Colonic mucosa (tissue), 4 donors: ENCODE measurements at places on chromosomes 1 and 21. TPM values are rescaled to one million over a fixed set of nuclear protein-coding genes. Genes with fewer than 3 reads are reported as not detected.

GRCh38 chr1:40004857-40005256 is 35.7 kb upstream of the CAP1 start:
- DNase-seq: no peak

DNA sequence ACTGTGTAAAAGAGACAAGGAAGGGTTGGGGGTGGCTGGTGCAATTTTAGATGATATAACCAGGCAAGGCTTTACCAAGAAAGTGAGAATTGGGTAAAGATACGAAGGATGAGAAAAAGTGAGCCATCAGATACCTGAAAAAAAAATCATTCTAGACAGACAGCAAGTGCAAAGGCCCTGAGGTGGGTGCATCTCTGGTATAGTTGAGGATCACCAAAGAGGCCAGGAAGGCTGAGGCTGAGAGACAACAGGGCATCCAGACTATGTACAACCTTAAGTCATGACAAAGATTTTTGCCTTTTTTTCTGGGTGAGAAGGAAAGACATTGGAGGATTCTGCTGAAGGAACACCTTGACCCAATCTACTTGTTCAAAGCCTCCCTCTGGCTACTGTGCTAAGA is 29.9 kb downstream of the RXRG start:
- DNase-seq: no peak

GRCh38 chr21:29343519-29343918 is 44.8 kb downstream of the BACH1 start:
- DNase-seq: no peak

DNA sequence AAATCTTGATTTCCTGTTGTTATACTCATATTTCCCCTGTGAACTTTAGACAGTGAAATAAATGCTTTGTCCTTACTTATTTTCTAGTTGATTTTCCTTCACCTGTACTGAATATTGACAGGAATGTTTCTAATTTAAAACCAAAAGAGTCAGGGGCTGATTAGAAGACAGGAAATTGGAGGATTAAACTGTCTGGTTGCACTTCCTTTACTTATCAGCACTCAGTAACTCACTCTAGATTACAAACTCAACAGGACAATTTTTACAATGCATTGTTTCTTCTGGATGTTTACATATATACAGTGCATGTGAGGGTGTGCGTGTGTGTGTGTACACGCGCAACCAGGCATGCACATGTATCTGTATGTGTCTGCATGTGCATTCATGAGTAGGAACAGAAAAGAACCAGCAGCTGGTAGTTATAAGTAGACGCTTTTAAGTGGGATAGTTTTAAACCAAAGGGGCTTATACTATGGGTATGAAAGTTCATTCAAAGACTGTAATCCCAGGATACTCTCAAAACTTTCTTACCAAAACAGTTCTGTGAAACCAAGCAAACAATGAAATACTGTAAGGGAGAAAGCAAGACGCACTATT is 212.0 kb upstream of the NFIA start:
- no peak for DNase-seq

DNA sequence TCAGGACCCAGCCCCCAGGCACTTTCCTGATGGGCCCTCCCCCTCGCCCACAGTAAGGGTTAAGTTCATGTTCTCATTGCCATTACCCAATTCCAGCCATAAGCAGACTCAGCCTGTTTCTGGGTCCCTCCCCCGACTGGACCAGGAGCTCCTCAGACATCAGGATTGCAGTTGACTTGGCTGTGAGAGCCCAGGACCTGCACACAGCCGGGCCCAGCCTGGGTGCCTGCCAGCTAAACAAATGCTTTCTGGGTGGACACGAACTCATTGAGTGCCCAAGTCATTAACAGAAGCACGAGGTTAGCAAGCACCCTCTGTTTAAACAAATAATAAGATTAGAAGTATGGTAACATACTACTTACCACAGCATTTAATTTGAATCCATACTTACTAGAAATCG is 147.9 kb upstream of the POU3F1 start:
- no peak for DNase-seq

- DNase-seq: no peak
Measured at GRCh38 chr1:200174525-200175295, 147.2 kb downstream of the NR5A2 start.

DNA sequence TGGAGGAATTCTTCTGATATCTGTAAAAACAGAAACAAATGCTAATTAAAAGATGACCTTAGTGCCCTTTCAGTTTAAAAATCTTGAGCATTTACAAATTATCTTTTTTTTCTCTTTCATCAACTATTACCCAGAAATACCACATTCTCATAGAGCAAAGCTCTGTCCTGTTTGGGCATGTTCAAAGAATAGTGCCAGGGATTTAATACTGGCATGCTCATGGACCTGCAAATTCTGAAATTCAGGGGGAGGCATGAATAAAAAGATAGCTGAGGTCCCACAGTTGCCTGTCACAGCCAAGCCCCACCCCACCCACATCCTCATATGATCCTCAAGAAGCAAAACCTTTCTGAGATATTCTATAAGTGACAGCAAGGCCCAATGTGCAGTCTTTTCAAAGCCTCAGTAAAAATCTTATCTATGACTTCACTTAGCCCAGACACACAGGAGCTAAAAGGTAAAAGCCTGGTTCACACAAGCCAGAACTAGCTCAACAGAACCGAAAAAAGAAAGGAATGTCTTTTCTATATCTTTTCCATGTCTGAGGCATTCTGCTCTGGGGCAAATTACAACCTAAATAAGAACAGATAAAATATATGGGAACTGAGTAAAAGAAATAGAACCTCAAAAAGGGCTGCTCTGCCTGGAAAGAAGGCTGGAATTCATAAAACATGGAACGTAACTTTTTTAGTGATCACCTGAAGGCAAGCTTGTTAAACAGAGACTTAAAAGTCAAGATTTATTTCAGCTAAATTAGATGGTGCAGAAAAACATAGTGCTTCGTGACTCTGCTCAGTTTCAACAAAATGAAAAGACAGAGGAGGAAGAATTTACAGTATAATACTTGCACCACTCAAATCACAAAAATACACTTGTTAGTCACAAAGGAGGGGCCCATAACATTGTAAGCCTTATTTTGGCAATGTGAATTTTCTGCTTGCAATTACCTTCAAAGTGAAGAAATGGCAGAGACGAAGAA is 11.0 kb downstream of the WLS start:
- no peak for DNase-seq

DNA sequence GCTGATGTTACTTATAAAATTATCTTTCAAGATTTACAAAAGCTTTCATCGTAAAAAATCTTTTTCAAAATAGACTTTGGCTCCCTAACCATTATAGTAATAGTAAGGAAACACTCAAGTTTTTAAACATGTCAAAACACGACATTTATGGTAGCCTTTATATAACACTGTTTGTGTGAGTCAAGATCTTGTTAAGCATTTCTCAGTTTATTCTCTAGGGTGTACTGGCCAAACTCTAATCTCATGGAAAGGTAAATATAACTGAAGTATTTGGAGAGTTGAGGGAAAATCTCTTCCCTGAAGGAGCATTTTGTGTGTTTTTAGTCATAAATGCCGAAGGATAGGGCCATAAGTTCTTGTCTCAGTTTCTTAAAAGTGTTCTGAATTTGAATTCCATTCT is 790.9 kb upstream of the NCAM2 start:
- no peak for DNase-seq

DNA sequence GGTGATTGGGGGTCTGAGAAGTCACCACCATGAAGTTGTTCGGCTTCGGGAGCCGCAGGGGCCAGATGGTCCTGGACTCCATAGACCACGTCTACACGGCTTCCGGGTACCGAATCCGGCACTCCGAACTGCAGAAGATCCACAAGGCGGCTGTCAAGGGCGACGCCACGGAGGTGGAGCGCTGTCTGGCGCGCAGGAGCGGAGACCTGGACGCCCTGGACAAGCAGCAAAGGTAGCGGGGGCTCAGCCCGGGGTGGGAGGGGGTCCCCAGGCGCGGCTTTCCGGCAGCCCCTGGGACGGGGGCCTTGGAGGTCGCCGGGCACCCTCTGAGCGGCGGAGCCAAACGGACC is 146.5 kb downstream of the LIPI start:
- DNase-seq: no peak

DNA sequence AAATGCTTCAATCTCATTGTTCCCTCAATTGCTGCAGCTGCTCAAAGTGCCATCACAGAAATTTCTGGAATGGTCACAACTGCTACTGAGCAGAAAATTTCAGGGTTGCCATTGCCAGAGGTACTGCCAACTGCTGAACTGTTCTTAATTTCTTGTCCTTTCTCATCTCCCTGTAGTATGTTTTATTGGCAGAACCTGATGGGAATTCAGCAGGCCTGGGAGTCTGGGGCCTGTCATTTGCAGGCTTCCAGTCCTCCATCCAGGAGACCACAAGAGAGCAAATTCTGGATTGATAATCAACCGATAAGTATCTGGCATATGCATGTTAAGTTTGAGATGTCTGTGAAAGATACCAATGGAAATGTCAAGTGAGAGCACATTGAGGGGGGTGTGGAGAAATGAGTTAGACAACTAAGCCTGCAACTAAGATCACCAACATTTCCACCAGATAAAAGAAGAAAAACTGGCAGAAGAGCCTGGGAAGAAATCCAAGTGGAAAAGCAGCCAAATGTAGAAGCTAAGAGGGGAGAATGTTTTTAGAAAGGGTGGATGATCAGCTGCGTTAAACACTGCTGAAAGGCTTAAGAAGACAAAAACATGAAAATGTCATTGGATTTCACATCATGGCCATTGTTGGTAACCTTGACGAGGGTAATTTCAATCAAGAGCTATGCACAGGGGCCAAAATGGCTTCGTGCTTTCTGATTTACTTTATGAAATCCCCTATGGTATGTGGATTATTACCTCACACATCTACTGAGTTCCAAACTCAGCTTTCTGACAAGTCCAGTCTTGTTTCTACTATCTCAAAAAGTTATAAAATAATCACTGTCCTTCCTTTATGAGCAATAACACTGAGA is 648.1 kb downstream of the PLPP3 start:
- no peak for DNase-seq

DNA sequence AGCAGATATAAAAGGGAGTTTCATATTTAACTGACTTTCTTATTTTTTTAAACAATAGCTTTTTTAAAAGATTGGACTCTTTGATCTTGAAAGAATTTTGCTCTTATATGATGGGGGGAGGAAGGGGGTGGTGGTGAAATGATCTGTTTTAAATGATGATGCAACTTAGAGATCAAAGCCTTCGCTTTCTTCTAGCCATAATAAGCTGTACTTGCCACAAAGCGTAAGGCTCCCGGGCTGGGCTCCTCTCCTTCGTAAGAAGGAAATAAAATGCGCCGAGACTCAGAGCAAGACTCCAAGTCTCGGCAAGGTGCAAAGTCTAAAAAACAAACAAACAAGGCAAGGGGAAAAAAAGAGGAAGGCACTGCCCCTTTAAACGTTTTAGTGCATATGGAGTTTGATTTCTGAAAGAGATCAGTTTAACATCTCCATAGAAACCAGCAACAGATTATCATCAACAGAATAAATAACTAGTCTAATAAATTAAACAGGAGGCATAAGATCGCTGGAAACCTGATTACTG is 3.3 kb downstream of the CASZ1 start:
- peak; percentile 78 for DNase-seq

DNA sequence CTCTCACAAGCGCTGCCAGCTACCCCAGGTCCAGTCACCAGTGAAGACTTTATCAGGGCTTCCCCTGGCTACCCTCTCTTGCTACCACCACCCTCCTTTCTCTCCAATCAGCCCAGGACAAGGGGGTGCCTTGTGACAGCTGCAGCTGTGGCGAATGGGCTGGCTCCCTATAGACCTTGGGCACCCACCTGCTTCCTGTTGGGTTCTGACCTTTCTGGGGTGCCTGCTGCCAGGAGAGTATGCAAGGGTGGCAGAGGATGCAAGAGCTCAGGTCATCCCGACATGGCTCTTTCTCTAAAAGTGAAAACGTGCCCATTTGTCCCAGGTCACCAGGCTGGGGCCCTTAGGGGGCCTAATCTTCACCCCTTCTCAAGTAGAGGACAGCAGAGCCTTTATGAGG is 6.6 kb downstream of the KLHDC8A start:
- DNase-seq: no peak

- DNase-seq: peak; percentile 88
Measured at GRCh38 chr1:180269645-180270529, 39.8 kb downstream of the LHX4 start.

- no peak for DNase-seq
Measured at GRCh38 chr1:99591886-99592285, 54.0 kb upstream of the PALMD start.

DNA sequence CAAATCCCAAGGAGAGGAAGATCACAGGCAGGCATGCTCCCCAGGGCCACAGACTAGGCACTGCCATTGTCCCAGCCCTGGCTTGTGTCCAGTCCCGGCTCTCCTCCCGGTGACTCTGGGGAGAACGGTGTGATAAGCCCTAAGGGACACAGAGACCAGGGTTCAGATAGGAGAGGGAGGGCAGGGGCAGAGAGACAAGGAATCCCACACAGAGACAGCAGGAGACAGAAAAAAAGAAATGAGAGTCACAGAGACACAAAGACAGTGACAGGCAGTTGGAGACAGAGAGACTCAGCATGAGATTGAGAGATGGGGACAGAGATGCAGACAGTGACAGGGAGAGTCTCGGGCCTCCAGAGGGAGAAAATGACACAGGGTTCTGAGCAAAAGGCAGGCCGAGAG is 361 bp downstream of the INSRR start:
- DNase-seq: no peak

DNA sequence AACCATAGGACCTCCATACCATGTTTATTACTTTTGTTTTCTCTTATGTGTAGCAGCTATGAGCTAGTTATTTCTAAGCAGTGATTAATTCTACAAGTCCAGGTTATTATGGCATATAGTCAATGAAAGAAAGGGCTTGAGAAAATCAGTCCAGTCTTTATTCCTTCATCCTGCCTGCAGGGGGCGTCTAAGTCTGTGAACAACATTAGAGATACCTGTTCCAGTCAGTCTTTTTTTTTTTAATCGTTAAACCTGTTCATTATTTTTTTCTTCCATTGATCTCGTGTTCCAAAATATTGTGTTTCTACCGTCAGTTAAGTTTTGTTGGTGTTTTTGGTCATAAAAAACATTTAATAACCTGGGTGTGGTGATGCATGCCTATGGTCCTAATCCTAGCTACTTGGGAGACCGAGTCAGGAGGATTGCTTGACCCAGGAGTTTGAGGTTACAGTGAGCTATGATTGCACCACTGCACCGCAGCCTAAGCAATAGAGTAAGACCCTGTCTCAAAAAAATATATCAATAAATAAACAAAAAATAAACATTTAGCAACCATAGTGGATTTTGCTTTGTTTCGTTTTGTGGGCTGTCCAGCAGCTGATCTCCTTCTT is 29.4 kb upstream of the CD2 start:
- DNase-seq: peak; percentile 78

- DNase-seq: peak; percentile 77
Measured at GRCh38 chr1:33094971-33095604, 14.1 kb downstream of the AZIN2 start.

DNA sequence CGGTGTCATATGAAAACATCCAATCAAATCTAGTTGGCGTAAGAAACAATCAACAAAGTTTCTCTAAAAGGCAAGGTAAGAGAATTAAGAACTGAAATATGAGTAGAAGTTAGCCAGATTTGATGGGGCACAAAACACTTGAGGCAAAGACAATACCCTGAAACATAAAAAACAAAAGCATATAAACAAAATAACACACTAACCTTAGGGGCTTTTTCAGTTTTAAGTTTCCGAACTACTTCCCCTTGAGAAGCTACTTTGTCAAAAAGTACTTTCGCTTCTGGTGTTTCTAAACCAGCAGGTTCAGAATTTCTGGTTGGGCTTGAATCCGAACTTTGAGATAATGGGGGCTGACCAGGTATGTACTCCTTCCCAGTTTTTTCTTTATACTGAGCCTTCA is 57.9 kb downstream of the EPRS1 start:
- no peak for DNase-seq

Gene PTPN7
- total RNA-seq: 2.0 TPM

Gene CALML6
- not detected for total RNA-seq

Gene TACSTD2
- 1.2 TPM for total RNA-seq

Gene UTS2
- total RNA-seq: not detected

Gene HES2
- 14.2 TPM for total RNA-seq

Gene AMY1B
- total RNA-seq: not detected

Gene EXO1
- 5.1 TPM for total RNA-seq
